ENCODE measurements at places on chromosomes 7 and 10.

DNA sequence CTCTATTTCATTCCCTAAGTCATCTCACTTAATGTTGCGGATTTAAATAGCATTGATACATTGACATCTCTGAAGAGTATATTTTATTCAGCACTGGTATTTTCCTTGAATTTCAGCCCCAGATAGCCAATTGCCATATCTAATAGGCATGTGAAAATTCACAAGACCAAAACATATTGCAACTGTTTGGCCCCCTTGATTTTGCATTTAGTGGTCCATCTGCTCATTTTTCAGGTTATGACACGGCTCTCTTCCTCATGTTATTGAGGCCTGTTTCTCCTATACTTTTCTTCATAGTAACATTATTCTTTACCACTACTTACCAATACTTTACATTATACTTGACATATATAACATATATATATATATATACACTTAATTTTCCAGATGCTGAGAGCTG, 43.7 kb downstream of the MKLN1 start:
- DNase-seq: peak; percentile 4

DNA sequence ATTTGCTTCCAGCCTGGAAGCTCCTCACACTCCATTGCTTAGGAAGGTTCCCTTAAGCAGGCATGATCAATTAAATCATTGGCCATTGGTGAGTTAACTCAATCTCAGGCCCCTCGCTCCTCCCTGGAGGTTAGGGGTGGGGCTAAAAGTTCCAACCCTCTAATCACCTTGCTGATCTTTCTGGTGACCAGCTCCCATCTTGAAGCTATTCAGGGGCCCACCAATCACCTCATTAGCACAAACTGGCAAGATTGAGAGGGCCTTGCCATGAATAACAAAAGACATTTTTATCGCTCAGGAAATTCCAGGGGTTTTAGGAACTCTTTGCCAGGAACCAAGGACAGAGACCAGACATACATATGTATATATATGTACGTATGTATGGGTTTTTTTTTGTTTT, 58.4 kb downstream of the AGK start:
- no peak for DNase-seq

DNA sequence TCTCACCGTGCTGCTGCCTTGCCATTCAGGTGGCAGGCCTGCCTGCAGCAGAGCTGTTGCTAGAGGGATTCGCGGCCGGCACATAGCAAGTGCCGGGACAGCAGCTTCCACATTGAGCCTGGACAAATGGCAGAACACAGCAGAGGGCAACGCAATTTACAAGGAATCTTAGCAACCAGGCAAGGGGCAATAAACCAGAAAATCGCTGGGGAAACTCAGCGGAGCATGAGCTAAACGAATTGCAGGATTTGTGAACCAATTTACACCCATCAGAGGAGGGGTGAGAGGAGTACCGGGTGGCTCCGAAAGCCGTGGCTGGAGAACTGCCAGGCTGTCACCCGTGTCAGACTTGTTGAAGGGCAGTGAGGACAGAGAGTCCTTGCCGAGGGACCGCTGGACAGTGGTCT, 58.6 kb upstream of the LOXL4 start:
- no peak for DNase-seq

GRCh38 chr10:125450218-125450617, 232.7 kb downstream of the TEX36 start:
- no peak for DNase-seq

- DNase-seq: no peak
Observed at GRCh38 chr7:116340943-116341907, 130.9 kb downstream of the TES start.

DNA sequence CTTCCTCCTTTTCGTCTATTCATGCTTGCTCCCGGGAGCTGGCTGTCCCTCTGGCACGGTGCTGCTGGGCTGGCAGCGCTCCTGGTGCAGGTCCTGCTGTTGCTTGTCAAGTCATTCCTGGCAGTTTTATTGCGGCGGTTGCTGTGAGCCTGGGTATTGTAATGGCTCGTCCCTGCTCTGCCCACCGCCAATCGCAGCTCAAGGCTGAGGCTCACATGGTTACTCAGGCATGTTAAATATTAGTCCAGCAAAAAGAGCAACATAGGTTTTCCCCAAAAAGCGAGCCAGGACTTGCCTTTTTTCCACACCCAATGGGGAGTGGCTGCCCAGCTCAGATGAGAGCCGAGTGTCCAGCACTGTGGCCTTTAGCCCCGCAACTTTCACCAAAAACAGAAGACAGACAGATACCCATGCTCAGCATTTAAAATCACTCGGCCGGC, 492.9 kb upstream of the FOXK1 start:
- peak; percentile 94 for DNase-seq

DNA sequence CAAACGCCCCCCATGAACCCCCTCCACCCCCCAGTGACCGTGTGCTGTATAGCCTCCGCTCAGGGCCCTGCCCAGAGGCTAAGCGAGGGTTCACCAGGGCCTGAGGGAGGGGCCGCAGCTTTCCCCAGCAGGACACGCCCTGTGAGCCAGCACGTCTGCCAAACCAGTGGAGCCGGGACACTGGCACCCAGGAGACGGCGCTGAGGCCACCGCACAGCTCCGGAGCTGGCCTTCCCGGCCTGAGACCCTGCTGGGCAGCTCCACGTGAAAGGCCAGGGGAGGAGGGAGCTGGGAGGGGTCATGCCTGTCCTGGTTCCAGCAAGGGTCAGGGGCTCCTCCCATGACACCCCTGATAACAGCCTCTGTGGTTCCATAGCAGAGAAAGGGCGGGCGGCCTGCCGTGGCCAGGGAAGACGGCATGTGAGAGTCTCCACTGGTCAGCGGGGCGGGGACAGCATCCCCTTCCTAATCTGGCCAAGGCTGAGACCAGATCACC, 278.3 kb downstream of the ELFN1 start:
- DNase-seq: no peak

DNA sequence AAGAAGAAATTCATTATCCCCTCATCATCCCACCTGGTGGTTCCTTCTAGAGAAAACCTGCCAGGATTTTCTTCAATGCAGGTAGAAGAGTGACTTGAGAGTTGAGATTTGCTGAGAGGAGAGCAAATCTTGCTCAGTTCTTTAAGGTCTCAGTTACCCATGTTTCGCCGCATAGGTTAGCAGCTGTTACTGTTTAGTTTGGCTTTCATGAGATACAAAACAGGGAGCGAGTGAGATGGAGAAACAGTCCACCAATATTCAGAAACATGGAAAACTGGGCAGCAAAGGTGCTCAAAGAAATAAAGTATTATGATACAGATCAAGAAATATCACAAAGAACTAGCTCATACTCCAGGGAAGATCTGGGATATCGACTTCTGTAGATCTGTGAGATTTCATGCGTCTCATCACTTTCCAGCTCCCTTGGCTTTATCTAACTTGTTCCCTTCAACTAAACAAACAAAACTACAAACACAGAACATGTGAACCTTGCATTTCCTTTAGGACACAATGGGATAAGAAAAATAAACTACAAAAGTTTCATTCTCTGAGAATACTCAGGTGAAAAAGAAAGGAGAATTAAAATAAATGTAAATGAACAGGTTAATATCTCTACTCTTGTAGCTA, 63.4 kb downstream of the AKR1C4 start:
- no peak for DNase-seq

DNA sequence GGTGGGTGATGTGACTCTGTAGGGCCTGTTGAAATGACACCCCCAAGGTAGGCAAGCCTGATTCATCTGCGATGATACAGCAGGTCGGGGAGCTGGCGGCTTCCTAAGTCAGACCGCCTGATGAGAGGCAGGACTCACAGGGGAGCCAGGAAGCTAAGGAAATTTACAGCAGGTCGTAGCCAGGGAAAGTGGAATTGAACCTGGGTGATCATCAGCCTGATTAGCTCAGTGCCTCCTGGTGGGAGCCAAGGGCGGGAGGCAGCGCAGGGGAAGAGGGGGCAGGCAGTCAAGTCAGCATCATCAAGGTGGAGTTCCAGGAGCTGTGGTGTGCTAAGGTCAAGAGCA, 18.5 kb upstream of the TRIM56 start:
- DNase-seq: no peak

DNA sequence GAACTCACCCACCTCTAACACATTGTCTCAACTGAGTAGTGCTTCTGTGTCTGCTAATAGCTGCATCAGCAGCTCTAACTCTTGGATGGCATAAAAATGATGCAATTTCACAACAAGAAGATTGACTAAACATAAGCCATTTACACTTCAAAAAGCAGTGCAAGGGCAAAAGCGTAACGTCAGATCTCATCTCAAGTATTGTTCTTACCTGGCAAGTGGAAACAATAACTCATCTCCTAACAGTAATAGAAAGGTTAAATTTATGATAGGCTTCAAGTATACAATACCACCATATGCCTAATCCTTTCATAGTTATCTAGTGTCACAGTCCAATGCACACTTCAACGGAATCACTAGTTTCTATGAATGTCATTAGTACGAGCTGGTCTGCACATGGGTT, 14.8 kb downstream of the TPK1 start:
- no peak for DNase-seq
